Activated naive CD8-positive, alpha-beta T cell treated with anti-CD3 and anti-CD28 coated beads for 36 hours (primary cell): ENCODE measurements at places on chromosomes 5 and 9. TPM values are rescaled to one million over a fixed set of nuclear protein-coding genes. Genes with fewer than 3 reads are reported as not detected.

GRCh38 chr5:108046955-108047670 is 334.8 kb downstream of the FBXL17 start:
- no peak for DNase-seq

GRCh38 chr9:126615245-126615790 is 1.6 kb downstream of the LMX1B start:
- DNase-seq: peak; percentile 47

DNA sequence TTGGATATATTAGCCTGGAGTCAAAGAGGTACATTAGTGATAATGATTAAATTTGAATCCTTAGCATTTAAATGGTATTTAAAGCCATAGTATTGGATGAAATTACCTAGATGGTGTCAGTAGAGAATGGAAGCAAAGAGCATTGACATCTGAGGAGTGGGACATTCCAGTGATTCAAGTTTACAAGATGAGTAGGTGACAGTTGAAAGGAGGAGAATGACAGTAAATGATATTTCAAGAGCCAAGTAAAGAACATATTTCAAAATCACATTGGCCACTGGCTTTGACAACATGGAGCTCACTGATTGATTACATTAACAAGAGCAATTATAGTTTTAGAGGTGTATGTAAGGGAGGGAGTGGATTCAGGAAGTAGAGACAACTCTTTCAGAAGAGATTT is 93.9 kb upstream of the MEF2C start:
- DNase-seq: no peak

DNA sequence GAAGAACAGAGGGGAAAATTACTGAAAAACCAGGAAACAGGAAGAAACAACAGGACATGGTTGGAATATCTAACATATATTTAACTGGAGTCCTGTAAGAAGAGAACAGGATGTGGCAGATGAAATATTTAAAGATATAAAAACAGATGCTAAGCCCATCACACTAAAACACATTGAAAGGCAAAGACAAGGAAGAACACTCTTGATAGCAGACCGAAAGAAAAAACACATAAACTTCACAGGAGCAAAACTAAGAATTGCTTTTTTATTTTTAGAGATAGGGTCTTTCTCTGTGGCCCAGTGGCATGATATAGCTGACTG is 324.4 kb upstream of the ARRDC3 start:
- no peak for DNase-seq

DNA sequence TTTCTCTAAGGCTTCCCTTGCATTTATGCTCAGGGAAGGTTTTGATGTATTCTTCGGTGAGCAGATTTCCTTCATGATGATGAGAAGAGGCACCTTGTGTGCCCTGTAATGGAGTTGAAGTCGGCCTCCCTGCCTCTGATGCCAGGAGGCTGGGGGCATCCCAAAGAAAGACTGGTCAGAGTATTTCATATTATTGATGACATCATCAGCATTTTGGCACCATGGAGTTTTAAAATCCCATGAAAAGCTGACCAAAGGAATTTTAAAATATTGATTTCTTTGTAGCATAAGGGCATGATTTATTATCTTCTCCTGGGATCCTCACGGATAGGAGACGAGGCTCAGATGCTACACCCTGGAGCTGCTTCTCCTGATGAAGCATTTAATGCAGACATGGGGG is 231.2 kb upstream of the IRX1 start:
- DNase-seq: no peak

DNA sequence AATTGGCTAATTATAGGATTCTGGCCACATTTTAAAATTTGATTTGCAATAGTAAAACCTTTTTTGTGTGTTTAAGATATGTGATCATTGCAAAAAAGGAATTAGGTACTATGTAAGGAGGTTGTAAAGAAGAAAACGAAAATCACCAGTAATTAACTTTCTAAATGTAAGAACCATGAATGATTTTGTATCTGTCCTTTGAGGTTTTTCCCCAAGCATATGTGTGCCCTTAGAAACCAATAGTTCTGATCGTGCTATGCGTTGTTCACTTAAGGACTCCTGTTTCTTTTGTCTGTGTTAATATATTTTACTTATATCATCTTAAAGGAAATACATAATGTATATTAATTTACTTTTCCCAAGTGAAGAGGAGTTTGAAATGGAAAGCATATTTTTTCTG is 410.2 kb downstream of the PSAT1 start:
- no peak for DNase-seq

DNA sequence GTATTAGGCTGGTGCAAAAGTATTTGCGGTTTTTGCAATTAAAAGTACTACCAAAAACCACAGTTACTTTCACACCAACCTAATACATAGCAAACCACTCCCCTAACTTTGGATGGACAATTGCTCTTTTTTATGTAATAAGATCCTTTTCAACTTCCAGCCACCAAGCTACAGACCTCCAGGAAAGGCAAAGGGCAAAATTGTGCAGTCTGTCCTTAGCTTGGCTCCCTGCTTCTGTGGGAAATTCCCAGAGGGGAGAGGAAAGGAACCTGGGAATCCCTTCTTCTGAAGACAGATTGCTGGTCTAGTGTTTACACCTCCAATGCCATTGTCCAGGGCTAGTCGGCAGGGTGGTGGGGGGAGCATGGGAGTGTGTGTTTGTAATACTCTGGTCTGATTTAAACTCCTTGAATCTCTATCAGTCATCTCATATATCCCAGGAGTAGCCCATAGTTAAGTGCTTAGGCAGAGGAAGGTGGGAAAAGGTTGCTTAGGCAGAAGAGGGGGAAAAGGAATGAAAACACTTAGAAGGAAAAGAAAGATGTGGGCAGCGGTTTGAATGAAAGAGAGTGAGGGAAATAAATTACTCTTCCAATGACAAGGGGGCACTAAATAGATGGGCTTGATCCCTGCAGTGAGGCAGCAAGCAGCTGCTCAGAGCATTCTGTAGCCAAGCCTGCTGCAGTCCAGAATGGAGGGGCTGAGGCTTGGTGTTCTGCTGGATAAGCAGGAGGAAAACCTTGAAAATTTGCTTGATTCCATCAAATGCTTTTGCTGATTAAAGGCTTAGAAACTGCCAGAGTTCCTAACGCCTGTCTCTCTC is 86.9 kb upstream of the MAP1B start:
- DNase-seq: no peak

DNA sequence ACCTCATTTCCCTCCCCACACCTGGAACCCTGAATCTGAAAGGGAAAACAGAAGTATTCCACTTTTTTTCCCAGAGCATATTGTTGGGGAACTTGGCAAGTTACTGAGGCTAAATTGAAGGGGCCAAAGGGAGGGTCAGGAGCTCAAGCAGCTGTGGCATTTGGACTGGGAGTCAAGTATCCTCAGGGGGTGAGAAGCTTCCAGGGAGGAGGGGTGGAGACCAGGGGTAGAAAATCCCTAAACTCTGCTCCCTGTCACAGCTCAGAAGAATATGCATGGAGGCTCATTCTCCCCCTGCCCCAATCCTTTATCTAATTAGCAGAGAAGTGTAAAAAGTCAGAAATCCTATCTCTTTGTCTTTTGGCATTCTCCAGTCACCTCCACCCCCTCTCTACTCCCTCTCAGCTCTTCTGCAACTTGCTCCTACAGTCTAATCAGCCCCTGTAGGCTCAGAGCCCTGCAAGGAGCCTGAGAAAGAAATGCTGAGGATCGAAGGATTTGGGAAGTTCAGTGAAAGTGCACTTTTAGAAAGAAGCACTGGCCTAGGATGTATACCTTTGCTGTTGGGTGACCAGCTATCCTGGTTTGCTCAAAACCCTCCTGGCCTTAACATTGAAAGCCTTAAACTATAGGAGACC is 5.7 kb upstream of the WNT8A start:
- DNase-seq: no peak

- DNase-seq: peak; percentile 54
Measured at GRCh38 chr5:44809215-44809955, 638 bp downstream of the MRPS30 start.

GRCh38 chr9:19630760-19631159 is 158.1 kb downstream of the SLC24A2 start:
- no peak for DNase-seq

GRCh38 chr5:9545992-9546851 is at the start of gene SEMA5A:
Gene SEMA5A, minus strand, starts transcription at chr5:9546075. Its CDS starts 166,129 bp downstream, at chr5:9379946.
- no peak for DNase-seq

DNA sequence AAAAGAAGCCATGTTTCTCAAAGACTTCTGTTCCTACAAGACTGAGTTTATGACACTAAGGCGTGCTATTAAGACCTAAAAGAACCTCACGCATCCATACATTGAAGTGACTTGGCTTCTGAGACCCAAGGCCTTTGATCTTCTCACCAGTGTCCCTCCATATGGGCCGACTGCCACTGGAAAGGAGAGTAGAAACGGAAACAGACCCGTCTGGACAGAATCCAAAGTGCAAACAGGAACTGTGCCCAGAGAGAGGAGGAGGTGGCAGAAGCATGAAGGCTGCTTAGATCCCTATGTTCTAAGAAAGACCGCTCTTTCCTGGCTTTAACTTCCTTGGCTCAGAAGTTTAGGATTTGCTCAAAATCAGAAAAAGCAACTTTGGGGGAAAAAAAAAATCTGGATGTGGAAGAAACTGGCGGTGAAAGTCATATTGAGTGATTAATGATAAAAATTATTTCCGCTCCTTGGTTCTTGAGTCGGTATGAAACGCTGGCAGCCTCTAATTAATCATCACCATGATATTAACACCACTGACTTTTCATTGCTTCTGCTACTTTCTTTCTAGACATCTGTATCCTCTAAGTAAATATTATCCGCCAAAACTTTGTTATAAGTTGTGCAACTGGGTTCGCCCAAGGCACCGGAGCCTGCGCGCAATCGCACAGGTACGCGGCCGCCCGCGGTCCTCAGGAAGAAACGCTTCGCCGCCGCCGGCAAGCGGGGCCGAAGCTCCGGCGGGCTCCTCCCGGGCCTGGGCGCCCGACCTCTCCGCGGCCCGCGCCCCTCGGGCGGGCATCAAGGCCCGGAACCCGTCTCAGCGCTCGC is 726 bp downstream of the DAP start:
- DNase-seq: no peak

DNA sequence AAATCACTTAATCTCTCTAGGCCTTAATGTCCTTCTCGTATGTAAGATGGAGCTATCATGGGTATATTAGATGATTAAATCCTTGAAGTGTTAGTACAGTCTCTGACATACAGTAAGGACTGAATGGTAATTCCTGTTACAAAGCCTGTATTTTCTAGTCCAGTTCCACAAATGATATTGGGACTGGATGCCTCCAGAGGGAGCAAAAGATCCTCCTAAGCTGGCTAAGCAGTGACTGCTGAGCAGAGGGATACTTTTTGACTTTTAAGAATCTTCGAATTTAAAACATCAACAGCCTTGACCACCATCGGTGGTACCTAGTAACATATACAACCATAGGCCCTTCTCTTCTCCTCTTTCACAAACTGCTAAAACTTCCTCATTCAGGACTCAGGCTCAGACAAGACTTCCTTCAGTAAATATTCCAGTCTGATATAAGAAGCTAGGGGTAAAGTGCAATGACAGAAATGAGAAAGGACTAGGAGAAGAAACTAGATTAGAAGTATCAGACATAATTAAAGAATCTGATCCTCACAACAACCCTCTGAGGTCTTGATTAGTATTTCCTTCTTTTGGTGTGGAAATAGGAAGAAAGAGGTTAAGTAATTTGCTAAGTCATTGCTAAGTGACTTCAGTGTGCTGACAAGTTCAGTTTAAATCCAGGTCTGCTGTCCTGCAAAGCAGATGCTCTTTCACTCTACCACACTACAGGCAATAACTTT is 13.9 kb downstream of the PTAR1 start:
- DNase-seq: no peak

- DNase-seq: no peak
Measured at GRCh38 chr5:76477061-76477460, 74.0 kb downstream of the IQGAP2 start.

DNA sequence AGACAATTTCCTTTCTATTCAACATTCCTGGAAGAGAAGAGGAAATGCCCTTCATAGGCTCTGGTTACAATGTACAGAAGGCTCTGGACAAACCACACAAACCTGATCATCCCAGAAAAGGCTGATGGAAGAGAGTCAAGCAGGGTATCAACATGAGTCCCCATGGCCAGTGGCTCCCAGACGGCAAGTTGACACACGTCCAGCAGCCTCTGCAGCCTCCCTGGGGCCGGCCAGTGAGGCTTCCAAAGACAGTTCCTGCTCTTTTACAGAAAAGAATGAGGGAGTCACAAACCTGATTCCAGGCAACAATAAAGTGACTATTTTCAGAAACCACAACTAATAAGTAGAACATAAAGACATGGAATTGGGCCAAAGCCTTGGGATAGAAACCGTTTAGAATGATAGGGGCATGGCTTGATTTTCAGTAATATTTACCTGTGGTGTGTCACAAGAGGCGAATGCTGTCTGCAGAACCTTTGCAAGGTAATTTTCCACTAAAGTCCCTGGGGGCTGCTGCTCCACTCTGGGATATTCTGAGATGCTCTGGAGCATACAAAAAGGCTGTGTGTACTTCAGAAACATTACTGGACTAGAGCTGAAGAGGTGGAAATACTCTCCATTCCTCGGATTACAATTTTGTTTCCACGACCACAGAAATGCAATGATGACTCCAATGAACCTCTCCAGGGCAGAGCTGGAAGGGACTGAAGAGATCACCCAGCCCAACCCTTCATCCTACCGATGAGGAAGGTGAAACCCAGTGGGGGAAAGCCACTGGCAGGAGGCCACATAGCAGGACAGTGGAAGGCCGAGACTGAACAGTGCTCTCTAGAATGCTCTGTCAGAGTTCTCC is 10.4 kb downstream of the MED27 start:
- no peak for DNase-seq

GRCh38 chr9:94783102-94783682 is 56.7 kb downstream of the AOPEP start:
- DNase-seq: no peak

DNA sequence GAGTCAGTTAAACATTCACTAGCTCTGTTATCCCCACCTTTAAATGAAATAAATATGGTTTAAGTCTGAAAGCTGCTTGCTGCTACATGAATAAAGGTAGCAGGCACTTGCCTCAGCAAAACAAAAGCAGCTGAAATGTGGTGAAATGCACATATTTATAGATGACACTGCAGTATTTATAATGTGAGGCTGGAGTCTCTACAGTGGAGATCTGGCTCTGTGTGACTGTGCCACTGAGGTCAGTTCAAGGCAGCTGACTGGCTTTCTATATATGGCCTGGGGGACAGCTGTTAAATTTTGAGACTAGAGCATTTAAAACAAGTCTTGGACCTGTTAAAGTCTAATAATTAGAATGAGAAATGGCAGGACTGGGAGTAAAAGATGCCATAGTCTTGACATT is 859.6 kb upstream of the SEMA6A start:
- DNase-seq: no peak

- DNase-seq: no peak
Measured at GRCh38 chr9:126643945-126644527, 30.3 kb downstream of the LMX1B start.

The LMAN2 gene
- total RNA-seq: 92.1 TPM

The ACTBL2 gene
- total RNA-seq: not detected

The SLC4A9 gene
- not detected for total RNA-seq

The PGM5 gene
- not detected for total RNA-seq

The FGF10 gene
- total RNA-seq: not detected

The CD72 gene
- 11.4 TPM for total RNA-seq

The GFI1B gene
- total RNA-seq: not detected

The SPINK6 gene
- total RNA-seq: not detected

The SOHLH1 gene
- not detected for total RNA-seq
